ENCODE measurements at places on chromosomes 5 and 9.

DNA sequence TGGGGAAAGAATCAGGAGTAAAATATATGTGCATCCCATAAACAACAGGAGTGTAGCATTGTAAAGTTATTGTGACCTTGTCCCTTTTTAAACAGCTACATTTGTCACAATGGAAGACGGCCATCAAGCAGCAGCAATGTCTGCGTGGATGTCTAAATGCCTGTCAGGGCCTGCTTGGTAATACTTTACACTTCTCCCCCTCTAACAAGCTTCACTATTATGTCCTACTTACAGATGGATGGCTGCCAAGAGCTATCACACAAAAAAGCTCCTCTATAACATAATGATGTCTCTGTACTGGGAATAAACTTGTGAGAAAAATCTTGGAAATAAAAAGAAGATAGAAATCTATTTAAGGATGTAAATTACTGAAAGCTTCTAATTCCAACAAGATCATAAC lies 213.0 kb downstream of the FBXL17 start:
- no peak for DNase-seq

DNA sequence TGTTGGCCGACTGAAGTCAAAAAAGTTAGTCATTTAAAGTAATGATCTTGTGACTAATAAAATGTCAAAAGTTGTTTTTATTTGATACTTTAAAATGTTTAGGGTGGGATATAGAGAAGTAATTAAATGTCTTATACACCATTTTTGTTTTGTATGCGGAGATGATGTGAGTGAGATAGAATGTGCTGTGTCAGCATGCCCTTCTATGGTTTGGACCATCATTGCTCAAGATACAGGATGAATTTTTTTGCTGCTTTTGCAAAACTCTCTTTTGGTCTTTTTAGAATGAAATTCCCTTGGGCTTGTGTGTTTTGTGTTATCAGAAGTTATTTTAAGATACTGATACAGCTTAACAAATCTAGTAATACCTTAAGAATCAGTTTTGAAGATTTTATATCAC lies 12.5 kb downstream of the SRFBP1 start:
- no peak for DNase-seq

DNA sequence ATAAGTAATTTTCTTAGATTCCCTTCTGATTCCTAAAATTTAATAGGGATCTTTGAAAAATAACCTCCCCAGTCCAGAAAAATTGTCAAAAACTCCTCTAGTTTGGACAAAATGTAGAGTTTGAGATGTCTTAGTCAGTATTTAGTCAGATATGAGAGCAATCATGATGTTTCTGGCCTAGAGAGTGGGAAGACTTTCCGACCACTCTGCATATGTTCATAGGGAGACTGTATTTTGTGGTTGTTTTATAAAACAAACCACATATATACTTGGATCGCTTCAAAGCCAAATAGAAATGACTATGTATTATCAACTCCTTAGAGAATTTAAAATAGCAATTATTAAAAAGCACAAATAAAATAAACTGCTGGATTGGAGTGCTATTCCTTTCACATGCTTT lies 15.8 kb downstream of the ZFAND5 start:
- DNase-seq = no peak

DNA sequence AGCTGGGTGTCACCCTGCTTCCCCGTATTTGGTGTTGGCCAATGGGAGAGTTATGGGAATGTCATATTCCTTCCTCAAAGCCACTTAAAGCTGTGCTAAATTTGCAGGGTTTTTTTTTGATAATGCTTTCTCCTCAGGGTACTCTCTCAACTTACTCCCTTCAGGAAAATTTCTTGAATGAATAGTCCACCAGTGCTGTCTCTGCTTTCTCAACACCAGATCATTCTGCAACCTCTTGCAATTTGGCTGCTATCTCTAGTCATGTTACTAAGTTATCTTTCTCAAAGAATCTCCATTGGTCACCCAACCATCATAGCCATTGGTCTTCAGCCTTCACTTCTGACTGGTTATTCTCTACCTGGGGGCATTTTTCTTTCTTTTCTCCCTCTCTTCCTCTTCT lies 13.4 kb upstream of the TNFAIP8 start:
- no peak for DNase-seq

- no peak for DNase-seq
Observed at GRCh38 chr5:39186722-39187539, 32.4 kb downstream of the FYB1 start.

DNA sequence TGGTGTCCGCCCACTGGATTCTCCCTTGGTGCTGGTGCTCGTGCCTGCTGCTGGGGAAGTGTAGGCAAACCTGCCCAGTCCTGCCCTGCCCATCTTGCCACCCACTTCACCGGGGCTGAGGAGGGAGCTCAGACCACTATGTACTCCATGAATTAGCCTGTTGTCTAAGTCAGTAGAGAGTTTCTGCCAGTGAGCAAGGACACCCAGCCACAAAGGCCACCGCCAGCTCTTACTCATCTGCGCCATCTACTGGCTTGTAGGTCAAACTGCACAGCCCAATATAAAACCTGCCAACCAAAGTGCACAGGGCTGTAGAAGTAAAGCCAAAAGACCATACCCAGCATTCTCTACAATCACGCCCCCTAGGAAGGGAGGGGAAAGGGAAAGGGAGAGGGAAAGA lies 102.3 kb downstream of the GLIS3 start:
- DNase-seq = no peak

DNA sequence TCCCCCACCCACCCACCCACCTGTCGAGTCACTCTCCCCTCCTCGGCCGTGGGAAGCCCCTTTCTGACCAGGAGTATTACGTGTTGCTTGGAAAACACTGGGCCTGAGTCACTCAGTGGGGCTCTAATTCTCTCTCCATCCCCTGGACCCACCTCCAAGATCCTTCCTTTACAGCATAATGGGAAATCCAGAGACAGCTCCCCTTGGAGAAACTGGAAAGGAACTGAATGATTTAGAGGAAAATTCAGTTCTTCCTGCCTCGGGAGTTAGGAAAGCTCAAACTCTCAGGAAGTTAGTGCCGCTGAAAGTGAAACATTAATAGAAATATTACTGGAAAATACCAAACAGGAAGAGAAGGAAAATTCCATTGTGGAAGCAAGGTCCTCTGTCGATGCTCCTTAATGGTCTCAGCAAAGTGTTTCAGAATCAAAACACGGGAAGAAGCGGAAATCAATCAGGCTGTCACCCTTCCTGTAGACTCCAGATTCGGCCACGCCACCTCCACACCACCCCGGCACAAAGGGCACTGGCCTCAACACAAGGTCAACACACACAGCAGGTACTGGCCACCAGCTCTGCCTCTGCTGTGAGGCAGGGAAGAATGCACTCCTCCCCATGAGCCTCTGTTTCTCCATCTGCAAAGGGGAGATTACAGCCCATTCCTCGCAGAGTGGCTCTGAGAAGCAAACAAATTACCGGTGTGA lies 9.6 kb downstream of the SHB start:
- DNase-seq = no peak

DNA sequence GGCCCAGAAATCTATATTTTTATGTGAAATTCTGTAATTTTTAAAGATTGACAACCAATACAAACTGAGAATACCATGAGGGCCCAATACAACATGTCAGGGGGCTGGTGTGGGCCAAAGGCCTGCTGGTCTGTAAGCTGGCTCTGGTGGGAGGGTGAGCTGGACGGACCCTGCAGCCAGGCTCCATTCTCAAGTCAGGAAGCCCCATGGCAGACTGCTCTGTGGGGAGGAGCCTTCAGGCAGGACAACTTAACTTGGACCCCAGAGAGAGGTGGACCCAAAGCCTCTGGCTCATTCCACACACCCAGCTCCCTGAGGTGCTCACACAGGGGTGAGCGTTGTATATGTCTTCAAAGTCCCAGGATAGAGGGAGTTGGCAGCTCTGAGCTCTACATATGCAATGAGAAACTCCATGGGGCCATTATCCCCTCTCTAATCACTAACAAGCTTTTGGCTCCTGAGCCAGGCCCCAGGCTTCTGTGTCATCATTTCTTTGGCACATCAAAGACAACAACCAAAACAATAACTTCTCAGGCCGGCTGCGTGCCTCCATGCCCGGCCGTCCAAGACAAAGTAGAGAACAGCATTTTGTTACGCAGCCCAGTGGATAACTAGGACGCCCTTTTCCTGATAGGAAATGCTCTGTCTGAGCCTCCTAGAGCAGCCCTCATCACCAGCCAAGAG lies 6.4 kb downstream of the SEPTIN8 start:
- no peak for DNase-seq

- no peak for DNase-seq
Observed at GRCh38 chr9:89969881-89970639, 365.2 kb downstream of the GADD45G start.

DNA sequence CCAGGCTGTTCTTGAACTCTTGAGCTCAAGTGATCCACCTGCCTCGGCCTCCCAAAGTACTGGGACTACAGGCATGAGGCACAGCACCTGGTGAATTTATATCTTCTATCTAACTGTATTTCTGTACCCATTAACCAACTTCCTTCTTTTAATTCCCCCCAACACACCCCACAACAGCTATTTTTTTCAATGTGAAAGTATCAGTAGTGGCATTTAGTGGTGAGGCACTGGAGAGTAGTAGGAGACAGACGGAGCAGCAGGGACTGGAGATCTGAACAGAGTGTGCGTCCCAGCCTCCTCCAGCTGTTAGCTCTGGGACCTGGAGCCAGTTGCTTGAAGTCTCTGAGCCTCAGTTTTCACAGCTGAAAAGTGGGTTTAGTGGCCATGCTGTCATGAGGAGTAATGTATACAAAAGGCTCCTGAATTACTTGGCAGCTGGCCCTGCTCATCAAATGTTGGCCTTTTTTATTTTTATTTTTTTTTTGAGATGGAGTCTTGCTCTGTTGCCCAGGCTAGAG lies 11.0 kb upstream of the EEIG1 start:
- DNase-seq = no peak

DNA sequence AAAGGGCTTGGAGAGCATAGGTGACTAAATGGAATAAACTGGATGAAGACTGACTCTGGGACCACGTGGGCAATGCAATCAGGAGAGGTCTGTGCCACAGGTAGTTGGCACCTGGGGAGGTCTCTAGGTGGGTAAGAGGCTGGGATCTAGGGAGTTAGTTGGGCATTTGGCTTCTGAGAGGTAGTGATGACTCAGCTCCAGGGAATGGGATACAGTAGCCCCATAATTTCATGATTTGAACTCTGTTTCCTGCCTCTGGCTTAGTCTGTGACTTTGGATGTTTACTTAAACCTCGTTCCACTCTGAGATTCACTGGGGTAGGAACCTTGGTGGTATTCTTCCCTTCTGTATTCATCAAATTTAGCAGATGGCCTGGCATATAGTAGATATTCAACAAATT lies 240.8 kb downstream of the KIF4B start:
- DNase-seq = no peak

GRCh38 chr9:34380034-34380510 lies 3.4 kb upstream of the MYORG start:
- DNase-seq = no peak

GRCh38 chr9:137156567-137157375 lies 13.1 kb downstream of the LRRC26 start:
- DNase-seq = peak; percentile 49

DNA sequence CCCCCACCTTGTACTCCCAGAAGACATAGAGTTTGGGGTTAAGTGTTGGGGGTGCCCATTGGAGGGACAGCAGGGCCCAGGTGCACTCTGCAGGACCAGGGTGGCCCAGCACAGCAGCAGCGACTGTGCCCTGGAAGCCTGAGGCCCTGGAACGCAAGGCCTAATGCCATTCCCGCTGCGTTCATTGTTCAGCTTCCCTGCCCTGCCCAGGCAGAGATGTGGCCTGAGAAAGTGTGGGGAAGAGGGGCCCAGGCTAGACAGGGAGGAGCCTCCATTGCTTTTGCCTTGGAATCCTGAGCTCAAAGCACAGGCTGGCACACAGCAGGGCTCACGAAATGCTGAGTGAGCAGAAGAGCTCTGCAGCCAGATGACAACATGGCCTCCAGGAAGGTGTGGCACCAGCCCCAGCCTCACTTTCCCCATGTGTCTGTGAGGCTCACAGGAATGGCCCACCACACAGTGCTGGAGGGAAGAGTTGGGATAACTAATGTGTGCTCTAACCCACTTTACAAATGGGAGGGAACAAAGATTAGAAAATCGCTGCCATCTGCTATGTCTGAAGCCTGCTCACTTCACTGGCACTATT lies 19.4 kb downstream of the S1PR3 start:
- no peak for DNase-seq

DNA sequence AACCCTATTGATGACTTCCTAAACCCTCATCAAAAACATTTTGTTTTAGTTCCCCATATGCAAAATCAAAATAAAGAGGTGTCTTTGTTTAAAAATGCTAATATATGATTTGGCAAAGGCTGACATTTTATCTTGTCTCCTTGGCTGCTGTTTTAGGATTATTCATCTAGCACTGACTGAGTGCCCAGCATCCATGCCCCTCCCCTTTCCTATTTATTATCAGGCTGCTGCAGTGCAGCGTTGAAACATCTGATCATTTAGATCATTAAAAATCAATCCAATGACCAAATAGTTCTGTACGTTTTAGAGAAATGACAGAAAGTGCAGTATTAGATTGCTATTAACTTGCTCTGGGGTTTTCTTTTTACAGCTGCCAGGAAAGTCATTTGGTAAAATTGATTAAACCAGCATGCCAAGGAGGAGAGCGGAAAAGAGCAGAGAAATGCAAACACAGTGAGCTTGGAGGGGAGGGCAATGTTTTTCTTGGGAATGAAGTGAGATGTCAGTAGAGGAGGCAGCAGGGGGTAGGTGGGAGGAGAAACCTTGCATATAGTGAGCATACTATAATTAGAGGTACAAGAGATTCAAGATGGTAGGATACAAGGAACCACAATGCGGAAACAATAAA lies 286.3 kb downstream of the PDE4D start:
- no peak for DNase-seq

DNA sequence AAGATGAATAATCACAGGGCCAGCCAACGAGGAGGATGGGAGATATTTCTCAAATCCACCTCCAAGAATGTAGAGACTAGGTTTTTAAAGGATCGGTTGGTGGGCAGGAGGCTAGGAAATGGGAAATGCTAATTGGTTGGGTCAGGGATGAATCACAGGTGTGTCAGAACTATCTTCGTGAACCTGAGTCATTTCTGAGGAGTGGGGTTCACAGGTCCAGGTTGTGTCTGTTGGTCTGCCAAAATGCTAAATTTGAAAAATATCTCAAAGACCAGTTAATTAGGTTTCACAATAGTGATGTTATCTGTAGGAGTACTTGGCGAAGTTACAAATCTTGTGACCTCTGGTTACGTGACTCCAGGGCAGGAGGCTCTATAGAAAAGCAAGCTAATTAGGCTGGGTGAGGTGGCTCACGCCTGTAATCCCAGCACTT lies 2.6 kb upstream of the PLAA start:
- no peak for DNase-seq

GRCh38 chr9:7211657-7212056 lies 453.9 kb downstream of the KDM4C start:
- no peak for DNase-seq

GRCh38 chr9:91488341-91488740 lies 64.7 kb upstream of the NFIL3 start:
- no peak for DNase-seq

Measured in stimulated activated CD8-positive, alpha-beta memory T cell treated with anti-CD3 and anti-CD28 coated beads, Interleukin-4, amount 100 ng/mL, for 4 hours (primary cell).